Stimulated activated CD4-positive, alpha-beta T cell treated with anti-CD3 and anti-CD28 coated beads, Interleukin-1b, Interleukin-23, amount 100 ng/mL, for 24 hours (primary cell): ENCODE measurements at places on chromosomes 11 and 22.

DNA sequence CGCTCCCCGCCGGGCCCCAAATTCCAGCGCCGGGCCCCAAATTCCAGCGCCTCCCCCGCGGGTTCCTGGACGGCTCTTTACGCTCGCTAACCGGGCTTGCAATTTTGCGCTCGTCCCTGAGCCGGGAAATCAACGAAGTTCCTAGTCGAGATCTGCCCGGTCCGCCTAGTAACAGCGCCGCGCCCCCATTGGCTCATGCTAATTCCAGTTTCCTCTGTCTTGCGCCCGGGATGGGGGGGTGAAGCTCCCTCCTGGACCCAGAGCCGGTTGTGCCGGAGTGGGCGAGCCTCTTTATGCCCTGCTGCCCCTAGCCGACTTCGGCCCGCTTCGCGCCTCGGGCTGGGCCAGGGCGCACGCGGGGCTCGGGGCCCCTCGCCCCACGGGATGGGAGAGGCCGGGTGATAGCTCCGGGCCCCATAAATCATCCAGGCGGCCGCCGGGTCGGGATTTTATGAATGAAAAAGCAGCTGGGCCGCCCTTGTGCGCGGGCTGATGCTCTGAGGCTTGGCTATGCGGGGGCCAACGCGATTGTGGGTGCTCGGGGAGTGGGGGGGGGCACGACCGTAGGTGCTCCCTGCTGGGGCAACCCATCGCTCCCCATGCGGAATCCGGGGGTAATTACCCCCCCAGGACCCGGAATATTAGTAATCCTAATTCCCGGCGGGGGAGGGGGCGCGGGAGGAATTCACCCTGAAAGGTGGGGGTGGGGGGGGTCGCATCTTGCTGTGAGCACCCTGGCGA, 1.8 kb upstream of the CCND1 start:
- no peak for DNase-seq

DNA sequence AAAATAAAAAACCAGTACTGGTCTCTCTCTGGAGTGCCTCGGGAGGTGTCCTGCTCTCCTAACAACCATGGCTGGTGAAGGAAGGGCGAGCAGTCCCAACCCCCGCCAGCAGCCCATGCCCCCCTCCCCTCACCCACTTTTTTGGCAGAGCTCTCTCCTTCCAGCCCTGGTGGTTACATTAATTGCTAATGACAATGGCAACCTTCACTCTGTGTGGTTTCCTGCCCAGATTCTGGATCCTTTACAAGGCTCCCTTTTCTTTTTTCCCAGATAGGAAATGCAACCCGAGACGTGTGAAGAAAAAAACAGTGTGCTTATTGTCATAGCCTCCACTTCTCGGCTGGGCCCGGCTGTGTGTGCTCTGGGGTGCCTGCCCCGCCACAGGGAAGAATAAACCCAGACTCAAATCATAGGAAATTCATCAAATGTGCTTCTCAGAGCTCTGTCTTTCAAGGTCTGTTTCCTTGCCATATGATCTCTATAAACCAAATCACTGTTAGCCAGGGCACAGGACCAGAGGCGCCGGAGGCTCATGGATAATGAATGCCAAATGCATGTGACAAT, 513.0 kb downstream of the SOX6 start:
- DNase-seq = no peak

DNA sequence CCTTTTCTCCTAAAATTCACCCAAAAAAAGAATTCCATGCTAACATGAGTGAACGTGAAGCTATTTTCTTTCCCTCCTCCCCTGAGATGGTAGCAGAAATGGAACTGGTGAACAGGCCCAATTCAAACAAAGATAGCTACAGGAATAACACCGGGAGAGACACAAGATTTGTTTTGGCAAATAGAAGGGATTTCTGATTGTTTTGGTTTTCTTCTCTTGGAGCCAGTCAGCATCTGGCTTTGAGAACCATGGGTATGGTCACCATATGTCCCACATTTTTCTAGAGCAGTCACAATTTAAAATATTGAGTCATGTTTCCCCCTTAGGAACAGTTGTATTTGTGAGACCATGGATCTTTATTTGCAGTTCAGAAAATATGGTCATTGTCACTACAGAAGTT, 214.1 kb downstream of the FAM76B start:
- no peak for DNase-seq

- DNase-seq = peak; percentile 99
These were observed at the start of gene RPS19BP1 for GRCh38 chr22:39532215-39533073. TSS of gene RPS19BP1 (minus strand) at chr22:39532748. CDS start at chr22:39532738, 10 bp downstream.

DNA sequence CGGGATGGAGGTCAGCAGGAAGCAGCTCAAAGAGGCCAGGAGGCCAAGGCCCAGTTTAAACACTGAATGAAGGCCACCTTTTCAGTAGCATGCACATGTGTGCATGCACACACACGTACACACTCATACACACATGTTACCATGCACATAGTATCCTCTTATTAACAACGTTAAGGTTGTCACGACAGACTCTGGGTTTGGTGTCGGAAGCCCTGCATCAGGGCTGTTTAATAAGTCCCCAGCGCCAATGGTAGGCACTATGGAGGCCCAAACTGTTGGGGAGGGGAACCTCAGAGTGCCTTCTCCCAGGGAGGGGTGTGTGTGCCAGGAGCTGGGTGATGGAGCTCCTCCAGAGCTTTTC, 39.5 kb upstream of the ADA2 start:
- DNase-seq = no peak

DNA sequence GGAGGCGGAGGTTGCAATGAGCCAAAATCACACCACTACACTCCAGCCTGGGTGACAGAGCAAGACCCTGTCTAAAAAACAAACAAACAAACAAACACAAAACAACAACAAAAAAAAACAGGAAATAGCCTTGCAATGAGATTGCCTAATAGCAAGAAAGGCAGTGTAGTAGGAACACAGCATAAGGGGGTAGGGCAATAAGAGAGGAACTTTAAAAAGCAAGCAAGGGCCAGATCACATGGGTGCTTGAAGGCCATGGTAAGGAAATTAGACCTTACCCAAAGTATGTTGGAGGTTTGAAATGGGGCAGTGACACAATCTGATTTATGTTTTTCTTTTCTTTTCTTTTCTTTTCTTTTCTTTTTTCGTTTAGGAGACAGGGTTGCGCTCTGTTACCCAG, 34.7 kb upstream of the NRIP3 start:
- no peak for DNase-seq

GRCh38 chr22:50563413-50564160, 868 bp upstream of the SYCE3 start:
- no peak for DNase-seq

- DNase-seq = no peak
These were observed 26.7 kb downstream of the INTS4 start for GRCh38 chr11:77967753-77968152.

GRCh38 chr11:74546752-74547151, 45.6 kb upstream of the POLD3 start:
- no peak for DNase-seq

GRCh38 chr11:126339863-126340434, 15.5 kb upstream of the ST3GAL4 start:
- no peak for DNase-seq

GRCh38 chr11:4071914-4072313, 22.7 kb upstream of the RRM1 start:
- DNase-seq = no peak

GRCh38 chr11:1042626-1043562, 6.4 kb upstream of the MUC6 start:
- no peak for DNase-seq

DNA sequence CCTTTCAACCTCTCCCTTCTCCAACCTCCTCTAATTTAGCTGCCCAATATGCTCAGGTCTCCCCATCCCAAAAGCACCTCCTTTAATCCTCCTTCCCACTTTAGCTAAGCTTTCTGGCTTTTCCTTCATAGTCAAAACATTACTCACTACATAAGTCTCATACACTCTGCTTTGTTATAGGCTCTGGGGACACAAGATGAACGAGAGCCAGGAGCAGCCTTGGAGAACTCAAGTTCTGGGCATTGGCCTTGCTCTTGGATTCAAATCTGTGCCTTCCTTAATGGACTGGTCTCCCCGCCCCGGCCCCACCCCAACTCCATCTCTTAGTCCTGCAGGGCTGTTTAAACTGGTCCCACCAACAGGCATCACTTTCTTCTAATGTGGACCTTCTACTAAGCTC, 11.4 kb upstream of the HPX start:
- no peak for DNase-seq

- DNase-seq = no peak
These were observed 77.3 kb upstream of the ARFGAP3 start for GRCh38 chr22:42934338-42934737.

GRCh38 chr11:70206226-70206981, 3.3 kb downstream of the FADD start:
- no peak for DNase-seq

- no peak for DNase-seq
These were observed 86.0 kb downstream of the KCNQ1 start for GRCh38 chr11:2530855-2531200.

- no peak for DNase-seq
These were observed 12.6 kb downstream of the TNNT3 start for GRCh38 chr11:1932105-1932480.

GRCh38 chr22:44181033-44181911, 547 bp downstream of the PARVG start:
- DNase-seq = peak; percentile 59

DNA sequence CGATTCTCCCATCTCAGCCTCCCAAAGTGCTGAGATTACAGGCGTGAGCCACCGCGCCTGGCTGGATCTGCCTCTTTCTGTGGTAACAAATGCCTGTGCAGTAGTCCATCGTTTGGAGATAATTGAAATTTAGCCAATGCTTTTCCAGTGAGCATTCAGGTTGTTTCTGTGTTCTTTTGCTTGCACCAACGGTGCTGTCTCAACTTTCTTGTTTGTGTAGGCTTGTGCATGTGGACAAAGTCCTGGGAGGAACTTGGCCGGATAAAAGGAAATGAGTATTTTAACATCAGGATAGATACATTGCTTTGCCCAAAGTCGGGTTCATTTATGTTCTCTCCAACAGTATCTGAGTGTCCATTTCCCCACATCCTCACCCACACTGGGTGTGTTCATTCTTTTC, 85.7 kb downstream of the KIAA1671 start:
- DNase-seq = no peak

- DNase-seq = no peak
These were observed 257.4 kb upstream of the UBASH3B start for GRCh38 chr11:122398167-122398566.

DNA sequence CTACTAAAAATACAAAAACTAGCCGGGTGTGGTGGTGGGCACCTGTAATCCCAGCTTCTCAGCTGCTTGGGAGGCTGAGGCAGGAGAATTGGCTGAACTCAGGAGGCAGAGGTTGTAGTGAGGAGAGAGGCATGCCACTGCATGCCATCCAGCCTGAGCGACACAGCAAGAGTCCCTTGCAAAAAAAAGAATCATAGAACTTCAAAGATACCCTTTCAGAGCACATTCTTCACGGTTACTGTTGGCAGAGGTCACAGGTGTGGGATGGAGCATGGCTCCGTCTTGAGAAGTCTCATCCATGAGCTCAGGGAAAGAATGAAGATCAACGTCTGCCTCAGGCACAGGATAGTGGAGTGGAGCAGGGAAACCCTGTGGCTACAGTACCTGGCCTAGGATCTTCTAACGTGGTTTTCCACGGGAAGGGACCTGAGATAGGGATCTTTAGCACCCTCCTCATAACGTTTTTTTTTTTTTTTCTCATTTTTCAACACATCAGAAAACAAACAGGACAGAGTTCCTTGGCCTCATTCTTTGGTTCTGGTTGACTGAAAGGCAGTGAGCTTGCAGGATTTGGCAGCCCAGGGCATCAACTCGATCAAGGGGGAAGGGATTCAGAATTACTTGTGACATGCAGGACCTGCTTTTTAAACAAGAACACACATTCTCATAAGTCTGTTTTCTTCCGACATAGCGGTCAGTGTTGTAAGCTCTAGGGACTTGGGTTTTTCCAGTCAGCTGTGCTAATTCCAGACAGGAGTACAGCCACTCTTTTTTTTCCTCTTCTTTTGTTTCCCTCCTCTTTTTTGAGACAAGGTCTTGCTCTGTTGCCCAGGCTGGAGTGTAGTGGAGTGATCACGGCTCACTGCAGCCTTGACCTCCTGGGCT, 22.8 kb downstream of the F2 start:
- DNase-seq = no peak

- DNase-seq = no peak
These were observed 35.9 kb upstream of the PRDM11 start for GRCh38 chr11:45110562-45110961.

- no peak for DNase-seq
These were observed 271.9 kb downstream of the ST3GAL4 start for GRCh38 chr11:126627421-126627820.

- no peak for DNase-seq
These were observed 126.7 kb upstream of the BLID start for GRCh38 chr11:122242731-122243130.

- DNase-seq = no peak
These were observed 51.2 kb upstream of the MYO18B start for GRCh38 chr22:25690798-25691197.

DNA sequence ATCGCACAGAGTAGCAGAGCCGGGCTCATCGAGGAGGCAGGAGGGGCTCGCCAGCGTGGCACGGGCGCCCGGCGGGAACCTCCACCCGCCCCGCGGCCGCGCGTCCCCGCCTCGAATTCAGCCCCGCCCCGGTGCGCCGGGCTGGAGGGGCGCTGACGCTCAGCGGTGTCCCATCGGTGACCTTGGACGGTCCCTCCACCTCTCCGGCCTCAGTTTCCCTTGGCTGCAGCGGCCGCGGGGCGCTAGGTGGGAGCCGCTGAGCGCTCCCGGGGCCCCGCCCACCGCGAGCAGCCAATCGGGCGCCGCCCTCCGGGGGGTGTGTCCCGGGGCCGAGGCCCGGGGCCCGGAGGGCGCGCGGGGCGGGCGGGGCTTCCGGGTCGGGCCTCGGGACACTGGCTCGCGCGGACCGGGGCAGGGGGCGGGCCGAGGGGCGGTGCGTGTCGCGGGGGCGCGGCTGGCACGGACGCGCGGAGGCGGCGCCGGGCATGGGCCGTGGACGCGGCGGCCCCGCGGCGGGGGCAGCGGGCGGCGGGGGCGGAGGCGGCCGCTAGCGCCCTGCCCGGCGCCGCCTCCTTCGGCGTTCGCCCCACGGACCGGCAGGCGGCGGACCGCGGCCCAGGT, at the start of gene PPARA:
Gene PPARA (plus strand): TSS at position 493 of the 621 bp plus-strand sequence. CDS start 47,858 bp downstream, outside the sequence.
- peak; percentile 86 for DNase-seq

GRCh38 chr22:31092161-31092560, 11.0 kb downstream of the SMTN start:
- DNase-seq = no peak

DNA sequence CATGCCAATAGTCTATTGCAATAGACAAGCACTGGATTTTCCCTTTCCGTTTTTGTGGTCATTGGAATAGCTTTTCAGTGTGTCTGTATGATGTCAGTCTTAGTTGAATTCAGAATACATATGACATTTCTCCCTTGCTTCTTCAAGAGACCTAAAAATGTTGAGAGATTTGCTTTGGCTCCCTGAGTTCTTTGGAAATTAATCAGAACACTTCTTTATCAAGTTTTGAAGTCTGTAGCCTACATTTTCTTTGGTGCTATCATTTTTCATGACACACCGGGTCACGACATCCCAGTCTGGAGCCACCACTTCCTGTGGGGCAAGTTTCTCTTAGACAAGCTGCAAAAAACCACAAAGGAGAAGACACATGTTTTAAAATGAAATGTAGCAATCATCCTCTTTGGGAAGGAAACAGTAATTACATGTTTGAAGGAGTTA, 847.1 kb downstream of the OPCML start:
- DNase-seq = no peak

- no peak for DNase-seq
These were observed 21.0 kb upstream of the OR5AK2 start for GRCh38 chr11:56967726-56968125.

- DNase-seq = no peak
These were observed 87.1 kb upstream of the OPCML start for GRCh38 chr11:133619397-133619796.
